ENCODE measurements at places on chromosomes 3 and 15.

- no peak for DNase-seq
Measured at GRCh38 chr3:10602271-10602670, 96.9 kb upstream of the ATP2B2 start.

GRCh38 chr15:100667405-100668347, 65.3 kb downstream of the ASB7 start:
- DNase-seq, result peak; percentile 89

DNA sequence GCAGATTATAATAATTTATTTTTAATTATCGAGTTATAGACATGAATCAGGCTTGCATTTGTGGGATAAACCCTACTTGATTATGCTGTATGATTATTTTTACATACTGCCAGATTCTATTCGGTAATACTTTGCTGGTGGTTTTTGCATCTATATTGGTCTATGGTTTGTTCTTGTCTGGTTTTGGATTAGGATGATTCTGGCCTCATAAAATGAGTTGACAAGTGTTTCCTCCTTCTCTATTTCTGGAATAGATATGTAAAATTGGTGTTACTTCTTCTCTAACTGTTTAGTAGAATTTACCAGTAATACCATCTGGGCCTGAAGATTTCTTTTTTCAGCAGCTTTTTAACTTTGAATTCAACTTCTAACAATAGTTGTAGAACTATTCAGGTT, 33.0 kb upstream of the ACKR4 start:
- DNase-seq, result no peak

GRCh38 chr15:94258246-94258645, 26.9 kb downstream of the MCTP2 start:
- DNase-seq, result no peak

GRCh38 chr15:46343196-46343935, 708.5 kb downstream of the SQOR start:
- no peak for DNase-seq

DNA sequence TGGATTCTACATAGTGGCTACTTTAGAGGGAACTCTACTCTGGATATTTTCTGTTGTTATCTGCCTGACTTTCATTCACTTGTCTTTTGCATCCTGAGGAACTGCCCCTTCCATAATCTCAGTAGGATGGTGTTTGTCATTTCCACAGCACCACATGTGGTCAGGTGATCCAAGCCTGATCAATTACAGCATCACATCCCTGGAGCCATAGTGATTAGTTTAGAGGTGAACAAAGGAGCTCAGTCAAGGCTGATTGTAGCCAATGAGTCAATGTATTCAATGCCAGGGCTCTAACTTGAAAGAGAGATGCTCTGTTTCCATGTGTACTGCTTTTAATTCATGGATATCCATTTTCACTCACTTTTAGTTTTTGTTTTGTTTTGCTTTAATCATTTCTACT, 478.7 kb upstream of the ADAMTS9 start:
- no peak for DNase-seq

GRCh38 chr3:114902691-114903101, 244.4 kb downstream of the ZBTB20 start:
- DNase-seq, result peak; percentile 28

DNA sequence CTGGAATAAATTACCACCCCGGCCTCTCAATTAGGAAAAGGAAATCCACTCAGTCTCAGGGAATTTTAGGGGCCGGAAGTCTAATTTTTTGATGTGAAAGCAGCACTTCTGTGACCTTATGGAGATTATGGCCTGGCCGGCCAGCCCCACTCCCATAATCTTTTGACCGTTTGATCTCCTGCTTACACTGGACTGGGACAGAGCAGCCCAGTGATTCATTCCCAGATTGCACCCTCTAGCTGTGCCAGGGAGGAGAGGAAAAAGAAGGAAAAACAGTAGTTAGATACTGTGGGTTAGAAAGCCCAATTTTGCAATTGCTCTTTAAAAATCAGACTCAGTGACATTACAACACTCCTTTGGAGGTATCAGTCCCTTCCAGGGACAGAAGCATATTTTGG, 32.4 kb downstream of the GJD2 start:
- peak; percentile 74 for DNase-seq

DNA sequence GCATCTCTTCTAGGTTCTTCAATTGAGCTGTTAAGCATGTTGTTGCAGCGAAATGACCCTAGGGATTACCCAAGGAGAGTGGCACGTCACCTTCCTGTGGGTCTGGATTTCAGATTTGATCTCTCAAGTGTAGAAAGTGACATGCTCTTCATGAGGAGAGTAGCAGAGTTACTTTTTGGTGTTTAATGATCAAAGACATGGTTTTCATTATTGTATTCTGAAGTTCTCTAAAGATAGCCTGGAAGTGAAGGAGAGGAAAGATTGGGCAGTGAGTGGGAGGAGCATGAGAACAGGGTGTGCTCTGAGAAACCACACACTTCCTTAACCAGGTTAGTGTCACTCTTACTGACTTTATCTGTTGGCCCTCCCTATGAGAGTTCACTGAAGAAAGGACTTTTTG, 153.6 kb downstream of the AKAP13 start:
- no peak for DNase-seq

DNA sequence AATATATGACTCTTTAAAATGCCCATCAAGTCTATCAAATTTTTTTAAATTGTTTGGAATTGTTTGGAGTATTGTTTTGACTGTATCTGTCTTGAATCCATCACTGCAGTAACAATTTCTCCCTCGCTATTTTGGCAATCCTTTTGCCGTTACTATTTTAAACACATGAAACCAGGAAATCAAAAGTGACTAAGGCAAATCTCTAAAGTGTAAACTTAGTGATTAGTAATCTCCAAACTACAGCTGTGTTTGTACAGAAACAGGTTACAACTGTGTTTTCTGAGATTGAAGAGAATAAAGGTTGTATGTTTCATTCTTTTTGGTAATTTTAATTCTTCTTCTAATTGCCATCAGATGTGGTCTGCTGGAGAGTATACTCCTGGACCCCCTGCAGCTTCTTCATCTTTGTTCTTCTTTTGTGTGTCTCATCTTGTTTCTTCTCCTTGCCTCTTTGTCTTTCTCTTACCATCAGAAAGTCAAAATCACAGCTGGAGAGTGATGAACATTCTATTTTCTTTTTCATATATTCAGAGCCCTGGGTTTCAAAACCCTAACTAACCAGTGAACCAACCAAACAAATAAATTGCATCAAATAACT, 465.4 kb downstream of the RBMS3 start:
- no peak for DNase-seq

DNA sequence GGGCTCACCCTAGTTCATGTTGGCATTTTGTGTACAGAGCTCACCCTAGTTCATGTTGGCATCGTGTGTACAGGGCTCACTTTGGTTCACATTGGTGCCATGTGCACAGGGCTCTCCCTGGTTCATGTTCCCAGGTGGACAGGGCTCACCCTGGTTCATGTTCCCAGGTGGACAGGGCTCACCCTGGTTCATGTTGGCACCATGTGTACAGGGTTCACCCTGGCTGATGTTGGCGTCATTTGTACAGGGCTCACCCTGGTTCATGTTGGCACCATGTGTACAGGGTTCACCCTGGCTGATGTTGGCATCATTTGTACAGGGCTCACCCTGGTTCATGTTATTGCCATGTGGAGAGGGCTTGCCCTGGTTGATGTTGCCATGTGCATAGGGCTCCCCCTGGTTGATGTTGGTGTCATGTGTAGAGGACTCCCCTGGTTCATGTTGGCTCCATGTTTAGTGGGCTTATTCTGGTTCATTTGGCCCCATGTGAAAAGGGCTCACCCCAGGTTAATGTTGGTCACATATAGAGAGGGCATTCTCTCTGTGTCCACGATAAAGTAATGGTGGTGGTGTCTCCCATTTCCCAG, 31.7 kb upstream of the NR2C2 start:
- no peak for DNase-seq

GRCh38 chr3:112056451-112056929, 22.0 kb downstream of the TMPRSS7 start:
- peak; percentile 53 for DNase-seq

GRCh38 chr3:25592510-25592968, 72.2 kb downstream of the TOP2B start:
- peak; percentile 51 for DNase-seq

DNA sequence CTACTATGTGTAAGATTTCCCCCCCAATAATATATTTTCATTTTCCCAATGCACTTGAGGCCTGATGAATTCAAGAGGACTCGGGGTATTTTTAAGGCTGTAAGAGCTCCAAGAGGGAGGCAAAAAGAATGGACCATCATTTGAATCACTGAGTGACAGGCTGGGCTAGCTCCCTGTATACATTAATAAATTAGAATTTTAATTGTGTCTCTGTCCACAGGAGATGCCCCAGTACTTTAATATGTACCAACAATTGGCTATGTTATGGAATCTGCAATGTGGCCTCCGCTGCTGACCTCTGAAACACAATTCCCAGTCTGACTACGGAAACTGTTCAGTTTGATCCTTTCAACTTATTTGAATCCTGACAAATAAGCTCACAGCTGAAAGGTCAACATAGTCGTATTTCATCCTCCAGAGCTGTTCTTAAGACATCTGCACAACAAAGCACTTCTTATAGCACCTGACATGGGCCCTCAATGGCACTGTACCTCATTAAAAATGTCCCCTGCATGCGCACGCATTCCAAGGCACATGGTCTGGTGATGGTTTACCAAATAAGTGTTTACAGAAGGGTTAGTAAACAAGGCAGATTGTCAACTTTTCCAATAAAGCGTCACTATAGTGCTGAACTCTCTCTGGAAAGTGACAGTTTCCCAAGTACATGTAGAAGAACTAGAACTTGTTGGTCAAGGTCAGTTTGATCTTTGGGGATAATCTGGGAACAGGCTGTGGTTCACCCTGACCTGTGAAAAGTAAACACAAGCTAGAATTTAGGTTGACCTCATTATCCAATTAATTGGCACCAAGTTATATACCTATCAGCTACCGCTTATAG, 472.9 kb downstream of the FOXP1 start:
- no peak for DNase-seq

- DNase-seq, result peak; percentile 35
Measured at GRCh38 chr3:66885326-66886000, 112.6 kb upstream of the KBTBD8 start.

DNA sequence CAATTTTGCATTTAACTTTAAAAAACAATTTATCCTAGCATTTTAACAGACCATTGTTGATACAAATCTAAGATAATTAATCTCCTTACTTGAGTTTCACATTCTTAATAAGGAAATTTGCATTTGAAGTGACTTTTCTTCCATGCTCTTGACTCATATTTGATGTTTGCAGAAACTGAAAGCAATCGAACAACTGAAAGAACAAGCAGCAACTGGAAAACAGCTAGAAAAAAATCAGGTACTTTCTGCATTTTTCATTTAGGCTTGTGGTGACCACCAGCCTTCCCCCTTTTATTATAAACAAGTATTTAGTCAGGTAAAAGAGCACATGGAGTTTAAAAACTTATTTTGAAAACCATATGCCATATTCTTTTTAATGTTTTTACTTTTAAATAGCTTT, 20.1 kb upstream of the SELENOT start:
- no peak for DNase-seq

DNA sequence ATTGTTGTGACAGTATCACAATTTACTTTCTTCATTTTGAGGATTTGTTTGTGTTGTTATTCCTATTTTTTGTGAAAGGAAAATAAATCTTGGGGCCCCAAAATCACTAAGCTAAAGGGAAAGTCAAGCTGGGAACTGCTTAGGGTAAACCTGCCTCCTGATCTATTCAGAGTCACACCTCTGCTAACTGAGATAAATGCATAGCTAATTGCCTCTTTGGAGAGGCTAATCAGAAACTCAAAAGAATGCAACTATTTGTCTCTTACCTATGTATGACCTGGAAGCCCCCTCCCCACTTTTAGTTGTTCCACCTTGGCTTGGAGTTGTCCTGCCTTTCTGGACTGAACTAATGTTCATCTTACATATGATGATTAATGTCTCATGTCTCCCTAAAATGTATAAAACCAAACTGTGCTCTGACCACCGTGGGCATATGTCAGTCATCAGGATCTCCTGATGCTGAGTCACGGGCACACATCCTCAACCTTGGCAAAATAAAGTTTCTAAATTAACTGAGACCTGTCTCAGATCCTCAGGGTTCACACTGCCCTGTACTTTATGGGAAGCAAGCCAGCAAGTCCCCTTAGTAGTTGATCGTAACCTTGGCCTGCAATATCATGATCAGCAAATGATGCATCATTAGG, 523.2 kb upstream of the GOLIM4 start:
- DNase-seq, result no peak

DNA sequence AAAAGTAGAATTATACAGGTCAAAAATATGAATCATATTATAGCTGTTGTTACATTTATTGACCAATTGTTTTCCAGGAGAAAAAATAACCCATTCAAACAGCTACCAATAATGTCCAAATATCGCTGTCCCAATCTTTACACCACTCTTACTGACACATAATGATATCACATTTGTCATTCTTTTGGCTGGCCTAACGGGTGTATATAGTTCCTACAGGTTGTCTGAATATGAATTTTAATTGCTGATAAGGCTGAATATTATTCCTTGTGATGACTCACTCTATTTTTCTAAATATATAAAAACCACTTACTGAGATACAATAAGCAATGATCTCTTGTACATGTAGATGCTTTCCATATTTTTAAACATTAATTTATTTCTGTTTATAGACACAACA, 76.4 kb downstream of the FSIP1 start:
- no peak for DNase-seq

DNA sequence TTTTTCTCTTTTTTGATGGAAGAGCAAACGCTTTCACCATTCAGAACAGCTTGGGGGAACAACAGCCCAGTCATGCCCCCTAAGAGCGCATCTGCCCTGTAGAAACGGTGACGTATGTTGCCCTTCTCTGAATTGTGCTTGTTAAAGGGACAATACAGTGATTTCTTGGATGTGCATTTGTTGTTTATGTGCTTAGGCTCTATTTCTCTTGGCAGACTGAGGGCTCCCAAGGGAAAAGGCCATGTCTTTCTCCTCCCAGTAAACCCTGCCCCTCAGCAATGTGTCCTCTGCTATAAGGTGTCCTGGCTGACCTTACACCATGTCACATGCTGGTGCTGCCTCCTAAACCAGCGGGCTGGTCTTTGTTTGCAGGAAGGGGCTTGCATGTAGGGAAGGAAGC, 346.1 kb downstream of the EPHB1 start:
- no peak for DNase-seq

GRCh38 chr3:31762888-31763351, 218.1 kb downstream of the OSBPL10 start:
- DNase-seq, result no peak

- DNase-seq, result no peak
Measured at GRCh38 chr3:174058804-174059203, 661.3 kb downstream of the NLGN1 start.

DNA sequence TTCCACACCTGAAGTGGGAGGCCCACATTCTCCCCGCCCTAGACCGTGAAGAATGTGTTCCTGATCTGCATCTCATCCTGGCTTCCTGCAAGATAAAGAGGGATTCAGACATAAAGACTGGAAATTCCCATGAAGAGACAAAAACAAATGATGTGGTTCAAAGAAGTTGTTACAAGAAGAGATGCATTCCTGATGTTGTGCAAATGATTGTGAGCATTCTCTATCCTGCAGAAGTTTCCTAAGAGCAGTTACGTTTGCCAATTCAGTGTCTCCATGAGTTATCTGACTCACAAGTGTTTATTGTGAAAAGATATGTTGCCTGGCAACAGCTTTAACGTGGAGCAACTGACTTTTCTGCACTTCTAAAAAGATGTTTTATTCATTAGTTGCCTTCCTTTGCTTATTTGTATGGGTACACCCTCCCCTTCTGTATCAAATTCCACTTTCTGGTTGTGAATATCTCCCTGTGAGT, 107.8 kb downstream of the ZIC4 start:
- DNase-seq, result peak; percentile 100

- no peak for DNase-seq
Measured at GRCh38 chr3:56591262-56591661, 34.3 kb downstream of the CCDC66 start.

GRCh38 chr15:70014860-70015490, 82.7 kb downstream of the TLE3 start:
- no peak for DNase-seq

GRCh38 chr3:13323822-13324221, 96.3 kb downstream of the NUP210 start:
- DNase-seq, result no peak
